ENCODE measurements at places on chromosomes 2 and 18.

DNA sequence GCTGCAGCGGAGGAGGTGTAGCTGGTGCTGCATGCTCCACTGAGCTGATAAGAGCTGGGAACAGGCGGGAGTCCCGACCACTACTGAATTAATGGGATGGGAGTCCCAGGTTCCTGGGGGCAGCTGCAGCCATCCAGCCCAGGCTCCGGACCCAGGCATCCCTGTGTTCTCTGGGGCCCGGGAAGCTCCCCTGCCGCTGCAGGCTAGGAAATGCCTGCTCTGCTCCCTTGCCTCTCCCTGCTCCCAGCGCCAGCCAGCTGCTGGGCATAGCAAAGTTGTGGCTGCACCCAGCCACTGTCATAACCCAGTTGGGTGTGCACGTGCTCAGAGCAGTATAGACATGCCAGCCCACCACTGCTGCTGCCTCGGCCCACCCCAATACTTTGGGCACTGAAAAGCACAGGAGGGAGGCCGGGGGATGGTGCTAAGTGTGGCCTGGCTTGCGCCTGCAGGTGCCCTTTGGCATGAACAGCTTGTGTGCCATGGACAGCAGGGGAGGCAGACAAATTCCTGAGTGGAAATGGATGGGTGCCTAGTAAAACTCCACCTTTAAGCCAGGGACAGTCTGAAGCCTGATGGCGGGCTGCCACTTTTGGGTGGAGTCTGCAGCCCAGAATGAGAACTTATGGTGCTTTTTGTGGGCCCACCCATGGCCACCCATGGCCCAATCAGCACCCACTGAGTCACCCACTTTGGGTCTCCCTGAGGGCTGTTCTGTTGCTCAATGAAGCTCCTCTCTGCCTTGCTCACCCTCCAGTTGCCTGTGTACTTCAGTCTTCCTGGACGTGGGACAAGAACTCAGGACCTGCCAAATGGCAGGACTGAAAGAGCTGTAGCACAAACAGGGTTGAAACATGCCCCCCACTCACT lies 219.3 kb upstream of the TMEFF2 start:
- DNase-seq, result no peak

DNA sequence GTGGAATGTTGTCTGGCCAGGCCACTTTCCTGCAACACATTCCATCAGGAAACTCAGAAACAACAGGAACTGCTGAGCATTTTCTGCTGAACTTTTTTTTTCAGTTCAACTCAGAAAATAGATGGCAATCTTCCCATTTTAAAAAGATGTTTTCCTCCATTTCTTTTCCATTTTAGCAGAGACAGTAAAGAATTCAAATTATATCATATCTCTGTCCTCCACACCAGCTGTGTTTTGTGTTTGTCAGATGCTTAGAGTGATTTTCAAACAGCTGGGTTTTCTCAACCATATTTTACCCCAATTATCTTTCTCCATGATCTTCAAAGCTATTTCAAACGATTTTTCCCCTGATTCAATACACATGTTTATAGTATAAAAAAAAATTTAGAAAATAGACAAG lies 713.4 kb downstream of the LRRTM4 start:
- DNase-seq, result no peak

- DNase-seq, result no peak
Observed at GRCh38 chr18:75244351-75245313, 34.0 kb downstream of the TSHZ1 start.

DNA sequence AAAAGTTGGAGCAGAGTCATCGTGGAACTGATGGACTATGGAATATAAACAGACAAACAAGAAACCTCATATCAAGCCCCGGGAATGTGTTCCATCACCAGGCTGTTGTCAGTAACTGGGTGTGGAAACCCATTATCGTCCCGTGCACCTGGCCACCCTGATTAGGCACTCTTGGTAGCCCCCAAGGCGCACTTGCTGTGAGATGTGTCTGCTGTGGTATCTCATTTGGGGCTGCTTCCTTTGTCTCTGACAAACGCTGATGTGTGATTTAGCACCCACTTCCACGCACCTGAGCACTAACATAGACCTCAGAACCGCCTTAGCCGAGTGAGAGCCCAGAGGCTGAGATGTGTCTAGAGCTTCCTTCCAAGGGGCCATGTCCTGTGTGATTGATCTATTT lies 96.3 kb downstream of the PRPF40A start:
- DNase-seq, result no peak

GRCh38 chr18:58580623-58581022 lies 48.3 kb downstream of the ALPK2 start:
- no peak for DNase-seq

GRCh38 chr2:48584551-48584950 lies 33.1 kb upstream of the GTF2A1L start:
- no peak for DNase-seq

- no peak for DNase-seq
Observed at GRCh38 chr2:33268246-33268831, 208.1 kb upstream of the RASGRP3 start.

DNA sequence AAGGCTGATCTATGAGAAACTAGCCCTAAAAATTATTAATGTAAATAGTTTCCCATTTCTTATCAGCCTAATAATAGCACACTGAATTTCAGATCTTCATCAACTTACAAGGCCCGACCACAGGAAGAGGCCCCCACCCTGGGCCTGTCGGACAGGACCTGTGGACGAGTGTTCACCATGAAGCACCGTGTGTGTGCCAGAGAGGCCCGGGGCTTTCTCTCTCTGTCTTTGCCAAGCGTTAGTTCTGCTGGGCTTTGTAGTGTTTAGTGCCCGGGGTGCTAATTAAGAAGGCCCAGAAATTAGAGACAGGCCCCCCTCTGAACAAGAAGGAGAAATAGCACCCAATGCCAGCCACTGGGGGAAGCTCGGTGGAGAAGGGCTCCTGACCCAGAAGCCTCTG lies 265.7 kb downstream of the TWIST2 start:
- DNase-seq, result no peak

DNA sequence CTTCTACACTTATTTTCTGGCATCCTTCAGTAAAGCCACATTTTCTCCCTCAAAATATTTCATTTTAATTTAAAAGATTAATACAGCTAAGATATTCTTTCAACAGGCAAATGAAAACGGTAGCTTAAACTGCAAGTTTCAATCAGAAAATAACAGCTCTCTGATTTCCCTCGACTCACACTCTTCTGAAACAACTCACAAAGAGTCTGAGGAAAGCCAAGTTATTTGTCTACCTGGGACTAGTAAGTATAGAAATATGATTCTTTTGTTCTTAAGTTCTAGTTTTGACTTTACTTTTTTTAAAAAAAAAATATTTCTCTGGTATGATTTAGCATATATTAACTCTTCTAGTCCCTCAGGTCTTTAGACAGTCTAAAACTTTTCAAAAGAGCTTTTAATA lies 27.2 kb downstream of the CEP192 start:
- DNase-seq, result no peak

DNA sequence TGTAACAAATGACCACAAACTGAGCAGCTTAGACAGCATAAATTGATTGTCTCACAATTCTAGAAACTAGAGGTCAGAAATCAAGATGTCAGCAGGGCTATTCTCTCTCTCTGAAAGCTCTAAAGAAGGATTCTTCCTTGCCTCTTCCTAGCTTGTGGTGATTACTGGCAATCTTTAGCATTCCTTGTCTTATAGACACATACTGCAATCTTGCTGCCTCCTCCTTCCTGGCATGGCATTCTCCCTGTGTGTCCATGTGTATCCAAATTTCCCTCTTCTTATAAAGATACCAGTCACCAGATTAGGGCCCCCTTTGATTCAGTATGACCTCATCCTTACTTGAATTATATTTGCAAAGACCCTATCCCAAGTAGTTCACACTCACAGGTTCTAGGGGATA lies 2.3 kb downstream of the ASB3 start:
- no peak for DNase-seq

GRCh38 chr18:6266212-6266611 lies 148.5 kb downstream of the L3MBTL4 start:
- no peak for DNase-seq

DNA sequence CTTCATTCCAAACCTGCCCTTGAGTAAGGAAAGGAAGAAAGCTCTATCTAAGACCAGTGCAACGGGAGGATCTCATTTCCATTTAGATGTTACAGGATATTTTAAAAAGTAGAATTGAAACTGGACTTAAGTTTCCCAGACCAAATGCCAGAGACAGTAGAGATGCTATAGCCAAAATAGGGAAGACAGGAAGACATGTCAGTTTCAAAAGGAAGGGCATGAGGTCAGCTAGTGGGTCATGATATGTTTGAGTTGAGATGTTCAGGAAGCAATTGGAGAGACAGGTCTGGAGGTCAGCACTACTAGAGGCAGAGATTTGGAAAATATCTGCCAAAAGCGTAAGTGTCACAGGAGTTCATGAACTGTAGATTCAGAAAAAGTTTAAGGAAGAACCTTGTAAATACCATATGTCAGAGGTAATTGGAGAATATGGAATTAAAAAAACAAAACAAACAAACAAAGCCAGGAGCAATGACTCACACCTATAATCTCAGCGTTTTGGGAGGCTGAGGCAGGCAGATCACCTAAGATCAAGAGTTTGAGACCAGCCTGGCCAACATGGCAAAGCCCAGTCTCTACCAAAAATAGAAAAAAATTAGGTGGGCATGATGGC lies 50.8 kb downstream of the EPHA4 start:
- DNase-seq, result no peak

DNA sequence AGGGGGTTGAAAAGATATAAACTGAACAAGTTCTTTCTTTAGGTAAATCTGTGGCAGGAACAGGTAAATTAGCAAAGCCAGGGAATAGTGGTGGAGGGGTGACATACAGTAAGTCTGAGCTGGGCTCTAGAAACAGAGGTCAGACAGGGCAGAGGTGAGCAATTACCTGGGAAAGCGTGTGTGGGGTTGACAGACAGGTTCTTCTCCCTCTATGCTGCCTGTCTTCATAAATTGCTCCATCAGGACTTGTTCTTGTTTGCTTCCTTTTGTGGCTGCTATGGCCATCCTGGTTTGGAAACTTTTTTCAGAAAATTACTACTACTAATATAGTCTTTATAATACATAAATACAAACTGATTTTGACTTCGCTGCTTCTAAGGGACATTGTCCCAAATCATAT lies 3.4 kb upstream of the ANKRD12 start:
- no peak for DNase-seq

Measured in T-helper 2 cell (primary cell).